ENCODE measurements at places on chromosomes 1 and 21.

DNA sequence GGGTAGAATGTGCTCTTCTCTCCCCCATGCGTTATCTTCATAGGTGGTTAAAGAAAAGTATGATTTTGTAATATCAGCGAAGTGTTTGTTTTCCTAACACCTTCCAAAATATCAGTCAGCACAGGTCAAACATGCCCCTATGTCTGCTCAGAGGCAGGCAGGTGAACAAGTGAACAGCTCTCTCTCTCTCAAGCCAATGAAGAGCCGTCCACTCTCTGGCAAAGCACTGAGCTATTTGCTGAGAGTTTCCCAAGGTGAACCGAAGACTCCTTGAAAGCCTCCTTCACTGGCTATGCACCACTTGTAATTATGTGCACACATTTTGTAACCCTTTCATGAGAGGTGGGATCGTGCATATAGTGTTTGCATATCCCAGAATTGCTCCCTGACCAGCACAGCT, 47.7 kb downstream of the ST6GALNAC3 start:
- no peak for DNase-seq

- DNase-seq = no peak
Observed at GRCh38 chr1:222618880-222619596, 1.1 kb downstream of the MIA3 start.

GRCh38 chr1:51294566-51295184, 35.7 kb downstream of the TTC39A start:
- DNase-seq = no peak

DNA sequence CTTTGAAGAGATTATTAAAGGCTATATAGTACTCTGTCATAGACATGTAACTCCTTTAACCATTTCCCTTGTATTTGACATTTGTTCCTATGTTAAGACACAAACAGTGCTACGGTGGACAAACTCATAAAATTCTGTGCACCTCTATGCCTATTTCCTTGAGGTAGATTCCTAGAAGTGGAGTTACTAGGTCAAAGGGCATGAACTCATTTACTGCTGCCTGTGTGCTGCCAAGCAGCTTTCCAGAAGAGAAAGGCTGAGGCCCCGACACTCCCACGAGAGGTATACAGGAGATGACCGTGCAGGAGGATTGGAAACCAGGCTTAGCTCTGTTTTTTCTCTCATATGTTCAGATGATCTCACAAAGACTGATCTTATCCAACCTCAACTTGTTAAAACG, 34.4 kb upstream of the TENT5C start:
- no peak for DNase-seq

- DNase-seq = no peak
Observed at GRCh38 chr1:37484325-37485051, 10.1 kb downstream of the ZC3H12A start.

GRCh38 chr1:199878823-199879222, 148.7 kb upstream of the NR5A2 start:
- no peak for DNase-seq

DNA sequence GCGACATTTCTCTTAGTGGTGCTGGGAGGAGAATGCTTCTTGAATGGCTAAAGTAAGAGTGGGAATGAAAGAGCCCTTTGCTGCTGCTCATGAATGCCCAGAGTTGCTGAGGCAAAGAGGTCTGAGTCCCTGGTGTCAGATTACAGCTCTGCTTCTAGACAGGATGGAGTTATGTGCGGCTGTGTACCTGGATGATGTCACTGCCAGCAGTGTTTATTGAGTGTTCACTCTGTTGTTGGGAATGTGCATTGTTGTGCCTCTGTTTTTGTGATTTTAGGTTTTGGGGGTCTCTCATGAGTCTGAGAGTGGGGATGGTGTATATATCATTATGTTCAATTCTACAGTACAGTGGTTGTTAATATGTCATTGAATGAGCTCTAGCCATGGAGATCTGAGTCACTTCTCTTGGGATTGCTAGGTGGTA, 2.7 kb downstream of the CDC14A start:
- DNase-seq = peak; percentile 56

- peak; percentile 65 for DNase-seq
Observed at GRCh38 chr1:116574581-116575291, 3.9 kb upstream of the CD58 start.

DNA sequence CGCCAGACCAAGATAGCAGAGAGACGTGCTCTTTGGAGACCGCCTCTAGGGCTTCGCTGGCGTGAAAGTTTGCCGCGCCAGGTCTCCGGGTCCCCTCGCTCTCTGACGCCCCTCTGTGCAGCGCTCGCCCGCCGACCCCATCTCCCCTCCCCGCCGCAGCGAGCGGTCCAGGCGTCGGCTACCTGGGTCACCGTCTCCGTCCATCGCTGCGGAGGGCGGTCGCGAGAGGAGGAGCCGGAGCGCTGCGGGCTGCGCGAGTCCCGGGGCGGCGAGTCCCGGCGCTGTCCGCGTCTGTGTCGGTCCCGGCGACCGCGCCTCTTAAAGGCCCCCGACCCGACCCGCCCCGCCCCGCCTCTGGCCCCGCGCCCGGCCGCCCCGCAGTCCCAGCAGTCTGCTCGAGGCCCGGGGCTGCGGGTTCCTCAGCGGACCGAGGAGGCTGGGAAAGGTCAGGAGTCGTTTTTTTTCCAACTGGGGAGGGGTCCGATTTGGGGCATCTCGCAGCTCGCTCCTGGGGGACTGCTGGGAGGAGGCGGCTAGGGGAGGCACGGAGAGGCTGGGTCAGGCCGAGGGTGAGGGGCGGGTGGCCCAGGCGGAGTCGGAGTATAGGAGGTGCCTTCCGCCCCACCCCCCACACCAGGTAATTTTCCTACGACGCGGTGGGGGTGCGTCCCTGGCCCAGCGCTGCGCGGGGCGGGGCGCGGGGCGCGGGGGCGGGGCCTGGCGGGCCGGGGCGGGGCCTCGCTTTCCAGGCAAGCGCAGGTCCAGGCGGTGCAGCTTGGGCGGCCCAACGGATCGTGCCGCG, at the start of the genes FBXO2 and FBXO44:
Gene FBXO2, minus strand, starts transcription at position 293 of the 802 bp plus-strand sequence. Its CDS starts 89 bp downstream, at position 204.
Gene FBXO44, plus strand, starts transcription at position 741 of the 802 bp plus-strand sequence. CDS start 959 bp downstream, outside the sequence.
- DNase-seq = no peak

DNA sequence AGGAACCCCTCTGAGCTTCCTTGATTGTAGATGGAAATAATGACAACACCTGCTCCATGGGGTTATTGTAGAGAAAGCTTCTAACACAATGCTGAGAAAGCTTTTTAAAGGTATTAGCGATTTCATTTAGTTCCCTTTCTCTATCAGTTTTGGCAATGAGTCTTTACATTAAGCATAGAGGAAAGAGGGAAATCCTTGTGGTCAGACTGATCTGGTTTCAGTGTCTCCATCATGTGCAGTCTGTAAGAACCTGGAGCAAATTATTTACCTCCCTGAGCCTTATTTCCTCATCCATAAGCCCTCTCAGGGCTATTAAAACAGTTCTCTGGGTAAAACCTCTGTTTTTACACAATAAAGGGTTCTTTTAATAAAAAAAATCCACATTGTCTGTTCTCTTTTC, 87.5 kb downstream of the FGGY start:
- no peak for DNase-seq

DNA sequence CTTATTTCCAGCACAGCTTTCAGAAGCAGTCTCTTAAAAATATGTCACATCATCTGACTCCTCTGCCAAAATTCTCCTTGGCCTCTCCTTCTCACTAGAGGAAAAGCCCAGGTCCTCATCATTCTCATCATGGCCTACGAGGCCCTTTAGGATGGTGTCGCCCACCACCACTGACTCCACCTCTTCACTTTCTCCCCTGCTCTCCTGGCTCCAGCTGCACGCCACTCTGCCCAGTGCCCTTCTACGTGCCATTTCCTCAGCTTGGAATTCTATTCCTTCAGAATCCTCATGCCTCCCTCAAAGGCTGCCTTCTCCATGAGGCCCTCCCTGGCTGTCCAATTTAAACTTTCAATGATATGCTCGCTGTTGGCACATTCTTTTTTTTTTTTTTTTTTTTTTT, 25.3 kb upstream of the BTG2 start:
- DNase-seq = no peak

GRCh38 chr1:27097484-27097917, 57.4 kb downstream of the SLC9A1 start:
- peak; percentile 61 for DNase-seq

DNA sequence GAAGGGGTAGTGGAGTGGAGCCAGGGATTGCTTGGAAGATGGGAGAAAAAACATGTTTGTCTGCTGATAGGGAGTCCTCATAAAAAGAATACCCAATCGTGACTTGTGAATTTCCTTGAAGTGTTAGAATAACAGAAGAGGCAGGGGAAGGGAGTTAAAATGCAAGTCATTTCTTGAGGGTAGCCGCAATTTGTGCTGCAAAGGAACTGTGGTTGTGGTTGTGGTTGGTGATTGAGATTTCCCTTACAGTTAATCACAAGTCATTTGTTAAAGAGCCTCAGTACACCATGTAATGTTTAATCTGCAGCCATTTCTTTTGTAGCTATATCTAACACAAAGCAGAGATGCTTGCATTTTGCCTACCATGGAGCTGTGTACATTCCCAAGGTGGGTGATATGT, 38.5 kb upstream of the EGLN1 start:
- DNase-seq = no peak

DNA sequence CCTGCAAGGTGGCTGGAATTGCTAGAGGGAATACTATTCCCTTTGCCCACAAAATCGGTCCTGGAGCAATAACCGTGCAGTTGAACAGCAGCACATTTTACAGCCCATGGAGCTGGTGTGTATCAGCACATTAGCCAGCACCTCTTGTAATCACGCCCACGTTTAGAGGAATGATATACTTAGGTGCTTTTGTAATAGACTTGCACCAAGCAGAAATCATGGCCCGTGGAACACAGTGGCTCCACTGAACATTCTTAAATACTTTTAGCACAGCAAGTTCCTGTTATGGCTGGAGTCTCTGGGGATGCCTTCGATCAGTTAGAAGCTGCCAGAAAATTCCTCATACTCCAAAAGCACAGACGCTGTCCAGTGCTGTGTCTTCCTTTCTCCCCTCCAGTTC, 218.1 kb upstream of the FAM78B start:
- DNase-seq = no peak

DNA sequence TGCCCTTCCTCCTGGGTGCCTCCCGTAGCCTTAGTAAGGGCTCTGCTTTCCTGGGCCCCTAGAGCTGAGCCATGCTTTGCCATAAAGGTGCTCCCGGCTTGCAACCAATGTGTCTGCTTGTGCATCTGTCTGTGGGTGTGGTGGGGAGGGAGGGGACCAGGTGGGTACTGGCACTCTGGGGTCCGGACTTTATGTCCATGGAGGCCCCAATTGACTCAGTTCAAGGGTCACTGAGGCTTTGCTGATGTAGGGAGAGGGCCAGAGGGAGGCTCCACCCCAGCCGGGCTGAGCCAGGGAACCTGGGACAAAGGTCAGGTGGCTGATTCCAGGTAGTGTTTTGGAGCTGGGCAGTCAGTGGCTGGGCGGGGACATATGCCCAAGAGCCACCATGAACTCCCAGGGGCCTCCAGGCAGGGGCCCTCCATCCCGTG, 15.0 kb downstream of the TNFRSF25 start:
- DNase-seq = no peak

GRCh38 chr1:208009706-208010444, 99.0 kb upstream of the CD34 start:
- no peak for DNase-seq

- peak; percentile 84 for DNase-seq
Observed at GRCh38 chr1:205440476-205441317, 15.1 kb downstream of the BLACAT1 start.

GRCh38 chr1:98870959-98871903, 133.4 kb downstream of the PLPPR5 start:
- no peak for DNase-seq

DNA sequence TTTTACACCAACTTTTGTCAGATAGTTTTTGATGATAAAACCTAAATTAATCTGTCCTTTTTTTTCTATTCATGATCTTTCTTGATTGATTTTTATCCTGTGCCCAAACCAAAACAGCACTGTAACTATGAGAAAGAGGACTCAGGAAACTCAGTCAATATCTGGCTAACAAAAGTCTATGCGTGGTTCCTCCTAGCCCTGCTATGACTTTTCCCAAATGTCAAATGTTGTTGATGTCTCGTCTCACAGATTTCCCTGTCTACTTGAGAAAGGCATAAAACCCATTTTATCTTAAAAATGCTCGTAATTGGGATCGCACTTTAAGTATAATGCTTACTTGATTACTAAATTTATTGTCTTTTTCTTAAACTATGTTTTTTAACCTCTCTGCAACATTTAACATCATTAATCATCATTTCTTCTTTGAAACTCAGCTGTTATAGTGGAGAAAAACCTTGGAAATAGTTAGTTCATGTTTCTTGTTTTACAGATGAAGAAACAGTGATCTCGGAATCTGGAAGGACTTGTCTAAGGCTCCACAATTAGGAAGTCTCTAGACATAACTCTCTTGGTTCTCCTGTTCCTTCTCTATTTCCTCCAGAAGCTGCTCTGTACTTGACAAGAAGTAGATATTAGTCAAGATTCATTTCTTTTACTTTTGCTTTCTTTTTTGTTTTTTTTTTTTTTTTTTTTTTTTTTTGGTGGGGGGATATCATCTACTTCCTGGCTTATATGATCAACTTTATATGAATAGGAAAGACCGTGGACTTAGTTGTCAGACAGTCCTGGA, 26.2 kb upstream of the PTPRC start:
- DNase-seq = no peak

DNA sequence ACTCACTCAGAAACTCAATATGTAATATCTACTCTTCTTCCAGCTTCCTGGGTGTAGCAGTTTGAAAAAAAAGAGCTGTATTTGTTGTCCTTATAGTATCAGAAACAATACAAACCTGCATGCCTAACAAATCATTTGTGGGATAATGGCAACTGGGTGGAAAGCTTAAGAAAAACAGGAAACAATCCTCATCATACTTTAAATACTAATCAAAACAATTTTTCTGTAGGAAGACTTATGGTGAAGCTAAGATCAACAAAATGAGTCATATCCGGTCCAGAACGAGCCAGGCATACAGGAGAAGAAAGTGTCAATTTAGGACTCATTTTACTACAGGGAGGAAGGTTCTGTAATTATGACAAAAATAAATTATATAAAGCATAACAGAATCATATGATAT, 181.8 kb upstream of the ADGRL4 start:
- no peak for DNase-seq

GRCh38 chr1:22711071-22711470, 432 bp downstream of the EPHB2 start:
- DNase-seq = peak; percentile 9

GRCh38 chr1:15836772-15837669, 10.5 kb upstream of the SPEN start:
- DNase-seq = no peak

DNA sequence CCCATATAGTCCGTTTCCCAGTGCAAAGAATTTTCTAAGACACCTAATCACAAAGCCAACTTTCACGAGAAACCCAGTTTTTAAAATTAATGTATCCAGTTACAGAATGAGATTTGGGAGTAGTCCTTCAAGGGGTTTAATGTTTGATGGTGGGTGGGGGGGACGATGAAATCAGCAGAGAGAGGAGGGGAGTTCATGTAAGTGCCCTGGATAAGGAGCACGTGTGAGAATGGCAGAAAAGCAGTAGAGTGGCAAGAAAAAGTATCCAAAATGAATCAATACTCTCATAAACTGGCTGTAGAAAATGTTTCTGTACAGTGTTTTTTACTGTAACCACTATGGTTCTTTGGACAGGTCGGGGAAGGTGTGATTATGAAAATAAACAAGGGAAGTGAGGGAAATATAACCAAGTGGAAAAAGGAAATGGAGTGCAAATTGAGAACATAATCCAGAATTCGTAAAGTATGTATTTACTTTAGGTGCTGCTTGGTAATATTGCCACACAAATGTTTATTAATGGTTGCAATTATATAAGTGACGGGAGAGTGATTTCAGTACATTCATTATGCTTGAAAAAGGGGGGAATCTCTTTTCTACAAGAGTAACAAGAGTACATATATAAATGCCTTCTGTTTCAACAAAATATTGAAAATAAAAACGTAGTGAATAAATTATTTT, 118.7 kb upstream of the RRP15 start:
- no peak for DNase-seq

- DNase-seq = no peak
Observed at GRCh38 chr21:32137266-32137665, 141.6 kb downstream of the MIS18A start.

Data from ACHN (cell line).